BE2C (cell line): ENCODE measurements at places on chromosomes 4 and X.

DNA sequence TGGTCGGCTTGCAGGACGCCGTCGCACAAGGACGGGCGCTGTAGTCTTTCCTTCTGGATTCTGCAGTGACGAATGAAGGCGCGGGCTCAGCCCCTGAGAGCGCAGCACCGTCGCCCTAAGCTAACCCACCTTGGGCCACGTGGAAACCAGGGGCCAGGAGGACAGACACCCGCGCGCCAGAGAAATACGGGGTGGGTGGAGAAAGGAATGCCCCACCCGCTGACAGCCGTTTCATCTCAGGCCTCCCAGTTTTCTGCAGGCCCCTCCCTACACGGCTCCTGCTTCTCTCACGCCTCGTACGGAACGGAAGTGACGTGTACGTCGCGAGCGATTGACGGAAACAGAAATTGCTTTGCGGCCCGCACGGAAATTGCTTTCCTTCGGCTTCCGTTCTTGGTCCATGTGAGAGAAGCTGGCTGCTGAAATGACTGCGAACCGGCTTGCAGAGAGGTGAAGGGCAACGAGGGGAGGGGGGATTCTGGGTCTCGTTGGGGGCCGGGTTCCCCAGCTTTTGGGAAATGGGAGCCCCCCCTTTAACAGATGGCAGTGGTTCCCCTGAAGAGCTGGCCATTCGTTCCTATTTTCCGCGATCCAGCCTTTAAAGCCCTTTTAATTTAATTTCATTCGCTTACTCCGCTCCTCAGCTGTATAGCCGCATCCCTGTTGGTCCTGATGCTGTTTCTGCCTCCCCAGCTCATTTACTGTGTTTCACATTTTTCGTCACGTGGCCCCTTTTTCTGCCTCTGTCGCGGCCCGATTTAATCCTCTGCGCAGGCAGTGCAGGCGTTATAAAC lies at the start of gene UTP14A:
Gene UTP14A (plus strand): TSS at position 378 of the 794 bp plus-strand sequence. CDS start 47 bp downstream, at position 425.
- peak; percentile 84 for DNase-seq

- DNase-seq = no peak
Observed at GRCh38 chr4:16779028-16779675, 119.3 kb downstream of the LDB2 start.

DNA sequence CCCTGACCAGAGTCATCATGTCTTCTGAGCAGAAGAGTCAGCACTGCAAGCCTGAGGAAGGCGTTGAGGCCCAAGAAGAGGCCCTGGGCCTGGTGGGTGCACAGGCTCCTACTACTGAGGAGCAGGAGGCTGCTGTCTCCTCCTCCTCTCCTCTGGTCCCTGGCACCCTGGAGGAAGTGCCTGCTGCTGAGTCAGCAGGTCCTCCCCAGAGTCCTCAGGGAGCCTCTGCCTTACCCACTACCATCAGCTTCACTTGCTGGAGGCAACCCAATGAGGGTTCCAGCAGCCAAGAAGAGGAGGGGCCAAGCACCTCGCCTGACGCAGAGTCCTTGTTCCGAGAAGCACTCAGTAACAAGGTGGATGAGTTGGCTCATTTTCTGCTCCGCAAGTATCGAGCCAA lies 11.0 kb downstream of the MAGEA4 start:
- no peak for DNase-seq

GRCh38 chrX:54093159-54093558 lies 48.9 kb upstream of the PHF8 start:
- DNase-seq = no peak

DNA sequence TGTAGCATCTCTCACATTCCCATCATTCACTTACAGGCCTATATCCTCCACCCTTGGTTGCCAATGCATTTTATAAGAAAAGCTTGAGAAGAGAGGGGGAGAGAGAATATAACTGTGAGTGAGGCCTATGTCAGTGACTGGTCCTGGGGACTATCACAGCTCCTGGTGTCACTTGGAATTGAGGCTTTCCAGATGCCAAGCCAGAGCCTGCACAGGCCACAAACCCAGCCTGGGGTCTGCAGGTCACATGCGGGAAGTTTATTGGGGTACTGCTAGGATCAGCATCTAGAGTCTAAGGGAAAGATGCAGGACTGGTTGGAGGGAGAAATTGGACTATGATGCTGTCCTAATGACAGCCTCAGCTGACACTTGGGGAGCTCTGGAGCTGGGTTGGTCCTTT lies 47.6 kb downstream of the RTL5 start:
- DNase-seq = no peak

GRCh38 chr4:8328866-8329559 lies 59.5 kb downstream of the HTRA3 start:
- peak; percentile 3 for DNase-seq

DNA sequence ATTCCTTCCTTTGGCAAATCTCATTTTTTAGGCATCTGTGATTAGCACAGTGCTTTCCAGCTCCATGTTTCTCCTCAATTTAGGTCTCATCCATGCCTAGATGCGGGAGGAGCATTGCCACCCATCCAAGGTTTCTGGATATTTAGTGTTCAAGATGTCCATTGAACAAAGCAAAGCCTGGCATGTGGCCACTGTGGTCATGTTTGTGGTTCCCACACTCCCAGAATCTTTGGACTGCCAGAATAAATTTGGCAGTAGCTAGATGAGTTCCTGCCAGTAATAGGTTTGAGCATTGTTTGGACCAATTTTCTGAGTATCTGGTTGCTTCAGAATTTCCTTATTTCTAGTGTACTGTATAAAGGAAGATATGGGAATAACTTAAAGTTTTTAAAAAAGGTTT lies 1124.1 kb downstream of the ADGRL3 start:
- no peak for DNase-seq

DNA sequence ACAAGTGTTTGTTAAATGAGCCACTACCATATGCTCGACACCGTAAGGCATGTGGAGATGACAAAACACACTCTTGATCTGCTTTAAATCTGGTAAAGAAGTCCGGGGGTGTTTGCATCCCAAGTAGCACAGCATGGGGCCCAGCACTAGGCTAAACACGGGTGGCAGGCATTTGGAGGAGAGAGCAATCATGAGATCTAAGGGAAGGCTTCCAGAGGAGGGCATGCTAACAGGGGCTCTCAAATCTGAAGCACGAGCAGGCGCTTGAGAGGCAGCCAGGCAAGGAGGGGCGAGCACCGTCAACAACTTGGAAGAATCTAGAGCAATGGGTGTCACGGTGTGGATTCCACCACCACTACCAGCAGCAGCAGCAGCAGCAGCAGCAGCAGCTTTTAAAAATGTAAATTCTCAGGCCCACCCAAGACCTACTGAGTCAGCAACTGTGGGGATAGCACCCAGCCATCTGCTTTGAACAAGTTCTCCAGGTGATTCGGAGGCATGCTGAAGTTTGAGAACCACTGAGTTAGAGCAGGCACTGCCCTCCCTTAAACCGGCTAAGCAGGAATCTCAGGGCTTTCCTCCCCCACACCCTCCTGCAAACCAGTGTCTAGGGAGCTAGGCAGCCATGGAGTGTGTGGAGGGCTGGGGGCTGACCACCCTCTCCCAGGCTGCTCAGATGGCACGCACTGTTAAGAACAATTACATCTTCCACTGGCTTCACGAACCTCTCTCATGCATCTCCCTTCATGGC lies 70.2 kb upstream of the MAP3K15 start:
- no peak for DNase-seq

- DNase-seq = no peak
Observed at GRCh38 chrX:3697701-3698279, 15.7 kb downstream of the PRKX start.

- DNase-seq = no peak
Observed at GRCh38 chrX:134636851-134637250, 21.4 kb downstream of the PLAC1 start.

DNA sequence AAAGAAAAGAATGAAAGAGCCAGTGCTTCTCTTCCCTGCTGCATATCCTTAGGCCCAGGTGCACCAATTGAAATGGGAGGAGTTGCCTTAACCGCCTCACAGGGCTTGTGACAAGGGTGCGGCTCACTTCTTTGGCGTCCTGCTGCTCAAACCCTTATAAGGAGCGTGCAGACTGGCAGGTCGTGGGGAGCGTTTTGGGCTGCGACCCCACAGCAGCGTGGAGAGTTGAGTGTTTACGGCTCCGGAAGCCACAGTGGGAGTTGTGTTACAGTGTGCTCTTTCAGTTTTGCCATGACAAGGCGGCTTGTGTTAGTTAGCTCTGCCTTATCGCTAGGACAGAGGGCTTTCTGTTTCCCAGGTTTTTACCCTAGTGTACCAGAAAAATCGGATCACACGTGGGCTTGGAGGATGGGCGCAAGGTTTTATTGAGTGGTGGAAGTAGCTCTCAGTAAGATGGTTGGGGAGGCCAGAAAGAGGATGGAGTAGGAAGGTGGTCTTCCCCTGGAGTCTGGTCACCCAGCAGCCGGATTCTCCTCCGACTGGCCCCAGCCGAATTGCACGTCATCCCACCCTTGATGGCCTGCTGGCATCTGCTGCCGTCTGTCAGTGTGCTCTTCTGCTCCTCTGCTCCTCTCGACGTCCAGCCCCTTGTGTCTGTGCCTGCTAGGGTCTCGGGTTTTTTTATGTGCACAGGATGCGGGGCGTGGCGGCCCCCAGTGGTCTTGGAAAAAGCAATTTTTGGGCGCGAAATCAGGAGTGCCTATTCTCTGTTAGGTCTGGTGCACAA lies 718.9 kb downstream of the ARAP2 start:
- no peak for DNase-seq

- no peak for DNase-seq
Observed at GRCh38 chr4:161817914-161818313, 345.9 kb downstream of the FSTL5 start.

- no peak for DNase-seq
Observed at GRCh38 chrX:10507876-10508275, 112.5 kb downstream of the MID1 start.

- no peak for DNase-seq
Observed at GRCh38 chr4:39548425-39549067, 21.3 kb upstream of the UGDH start.
